ENCODE measurements at places on chromosomes 7 and 10. TPM values are rescaled to one million over a fixed set of nuclear protein-coding genes. Genes with fewer than 3 reads are reported as not detected.

GRCh38 chr7:86301301-86301700 lies 342.4 kb upstream of the GRM3 start:
- no peak for DNase-seq

- no peak for DNase-seq
These were observed 86.8 kb downstream of the CD36 start for GRCh38 chr7:80725181-80725611.

DNA sequence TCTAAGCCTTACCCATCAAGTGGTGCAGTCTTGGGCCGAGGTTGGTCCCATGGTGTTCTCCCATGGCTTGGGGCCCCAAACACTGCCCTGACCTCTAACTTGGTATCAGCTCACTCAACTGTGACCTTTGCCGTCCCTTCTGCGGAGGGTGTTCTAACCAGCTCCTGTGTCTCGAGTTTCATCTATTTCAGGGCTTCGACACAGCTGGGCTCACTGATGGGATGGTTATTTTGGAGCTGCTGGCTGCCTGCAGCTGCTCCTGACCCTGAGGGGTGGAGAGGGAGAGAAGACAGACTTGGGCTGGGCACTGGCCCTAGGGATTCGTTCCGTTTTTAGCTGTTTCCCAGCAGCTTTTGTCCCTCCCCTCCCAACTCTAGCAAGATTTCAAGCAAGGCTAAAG lies 86.9 kb downstream of the NEURL1 start:
- DNase-seq = no peak

DNA sequence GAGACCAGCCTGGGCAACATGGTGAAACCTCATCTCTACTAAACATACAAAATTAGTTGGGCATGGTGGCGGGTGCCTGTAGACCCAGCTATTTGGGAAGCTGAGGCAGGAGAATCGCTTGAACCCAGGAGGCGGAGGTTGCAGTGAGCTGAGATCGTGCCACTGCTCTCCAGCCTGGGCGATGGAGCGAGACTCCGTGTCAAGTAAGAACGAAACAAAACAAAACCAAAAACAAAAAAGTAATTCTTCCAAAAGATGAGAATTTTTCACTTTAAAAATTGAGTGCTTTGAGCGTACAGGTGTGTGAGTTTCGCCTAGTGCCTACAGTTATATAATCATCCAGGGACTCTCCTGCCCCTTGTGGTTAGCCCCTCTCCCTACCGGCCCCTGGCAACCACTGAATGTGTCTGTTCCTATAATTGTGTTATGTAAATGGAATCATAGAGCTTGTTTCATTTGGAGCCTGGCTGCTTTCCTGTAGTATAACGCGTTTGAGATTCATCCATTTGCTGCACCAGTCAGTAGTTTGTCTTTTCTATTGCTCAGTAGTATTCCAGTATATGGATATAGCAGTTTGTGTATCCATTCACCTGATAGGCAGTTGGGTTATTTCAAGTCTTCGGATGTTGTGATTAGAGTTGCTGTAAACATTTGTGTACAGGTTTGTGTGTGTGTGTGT lies 80.0 kb downstream of the RBM33 start:
- DNase-seq = no peak

GRM3 gene
- total RNA-seq = not detected

Data from hematopoietic multipotent progenitor cell (in vitro differentiated cells).